T-cell (primary cell): ENCODE measurements at places on chromosomes 2 and 18.

- DNase-seq = no peak
These were observed 30.2 kb downstream of the MTA3 start for GRCh38 chr2:42598656-42599055.

GRCh38 chr2:173862612-173863217, 102.5 kb downstream of the SP3 start:
- DNase-seq = no peak

GRCh38 chr2:232362174-232362900, 16.2 kb upstream of the ALPP start:
- no peak for DNase-seq

- no peak for DNase-seq
These were observed 51.1 kb downstream of the RTN4 start for GRCh38 chr2:54999182-54999581.

DNA sequence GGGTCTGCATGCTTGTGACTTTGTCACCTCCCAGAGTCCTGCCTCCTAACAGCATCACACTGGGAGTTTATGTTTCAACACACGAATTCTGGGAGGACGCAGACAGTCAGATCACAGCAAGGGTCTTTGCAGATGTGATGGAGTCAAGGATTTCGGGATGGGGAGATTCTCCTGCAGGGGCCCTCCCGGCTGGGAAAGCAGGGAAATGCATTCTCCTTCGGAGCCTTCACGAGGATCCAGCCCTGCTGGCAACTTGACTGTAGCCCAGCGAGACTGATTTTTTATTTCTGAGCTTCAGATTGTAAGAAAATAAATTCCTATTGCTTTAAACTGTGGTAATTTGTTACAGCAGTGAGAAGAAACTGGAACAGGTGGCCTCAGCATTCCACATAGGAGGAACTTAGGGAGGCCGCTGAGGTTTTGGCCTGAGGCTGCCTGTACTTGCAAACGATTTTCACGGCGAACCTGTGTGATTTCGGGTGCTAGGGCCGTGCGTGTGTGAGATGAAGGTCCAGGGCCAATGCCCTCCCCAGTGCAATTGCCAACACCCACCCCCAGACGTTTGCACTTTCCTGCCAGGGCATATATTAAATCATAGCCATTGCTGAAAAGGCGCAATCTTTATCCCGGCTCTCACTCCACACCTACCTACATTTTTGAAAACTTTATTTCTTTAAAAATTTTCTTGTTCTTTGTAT, 79.8 kb downstream of the ASB1 start:
- DNase-seq = no peak

DNA sequence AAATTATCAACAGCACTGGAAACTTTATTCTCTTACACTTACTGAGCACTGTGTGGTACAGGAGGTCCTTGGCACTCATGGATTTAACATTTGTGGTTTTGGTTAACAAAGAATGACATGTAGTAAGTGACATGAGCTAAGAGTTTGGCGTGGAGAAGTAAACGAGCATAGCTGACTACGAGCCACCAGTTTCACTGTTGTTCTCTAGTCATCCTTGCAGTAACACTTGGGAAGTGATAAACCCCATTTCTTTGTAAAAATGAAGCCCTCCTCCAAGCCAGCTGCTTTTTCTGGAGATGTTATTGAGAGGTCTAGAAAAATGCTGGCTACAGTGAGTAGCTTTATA, 32.7 kb downstream of the QPCT start:
- DNase-seq = no peak

DNA sequence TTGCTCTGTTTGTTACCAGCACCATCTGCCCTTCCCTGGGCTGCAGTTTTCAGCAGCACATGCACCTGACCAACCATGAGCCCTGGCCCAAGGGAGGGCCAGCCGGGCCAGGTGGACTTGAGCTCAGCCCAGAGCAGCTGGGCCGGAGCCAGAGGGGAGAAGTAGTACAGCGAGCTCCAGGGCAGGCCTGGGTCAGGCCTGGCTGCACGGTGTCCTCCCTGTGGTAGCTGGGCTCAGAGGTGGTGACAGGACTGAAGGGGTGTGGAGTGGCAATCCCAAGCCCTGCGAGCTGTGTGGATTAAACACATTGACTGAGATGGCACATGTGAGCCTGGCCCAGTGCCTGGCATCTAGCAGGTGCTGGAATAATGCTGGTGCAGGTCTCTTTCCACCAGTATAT, 222.2 kb downstream of the GLI2 start:
- DNase-seq = no peak

GRCh38 chr2:21250673-21251072, 126.9 kb downstream of the TDRD15 start:
- DNase-seq = no peak

DNA sequence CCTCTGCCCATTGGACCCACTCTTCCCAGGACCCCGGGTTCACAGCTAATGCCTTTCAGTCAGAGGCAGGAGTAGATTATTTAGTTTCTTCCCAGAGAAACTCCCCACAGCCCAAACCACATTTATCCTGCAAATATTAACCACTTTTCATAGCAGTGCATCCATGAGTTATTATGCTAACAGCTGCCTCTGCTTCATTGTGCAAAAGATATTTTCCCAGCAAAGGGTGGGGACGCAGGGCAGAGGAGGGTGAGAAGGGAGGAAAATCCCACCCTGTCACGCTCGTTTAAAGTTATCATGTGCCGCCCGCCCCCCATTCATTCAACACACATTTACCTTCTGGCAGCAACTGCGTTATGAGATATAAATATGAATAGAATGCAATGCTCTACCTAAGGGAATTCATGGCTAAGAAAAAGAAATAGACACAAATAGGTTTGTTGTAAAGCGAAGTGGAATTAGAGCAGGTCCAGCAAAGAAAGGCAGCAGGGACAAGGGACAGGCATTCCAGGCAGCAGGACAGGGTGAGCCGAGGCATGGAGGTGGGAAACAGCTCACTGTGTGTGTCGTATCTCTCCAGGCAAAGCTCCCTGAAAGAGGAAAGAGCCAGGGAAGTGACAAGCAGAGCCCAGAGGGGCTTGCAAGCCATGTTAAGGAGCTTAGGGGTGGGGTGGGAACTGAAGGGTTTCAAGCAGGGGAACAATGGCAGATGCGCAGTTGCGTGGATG, 46.3 kb upstream of the LTBP1 start:
- DNase-seq = no peak

DNA sequence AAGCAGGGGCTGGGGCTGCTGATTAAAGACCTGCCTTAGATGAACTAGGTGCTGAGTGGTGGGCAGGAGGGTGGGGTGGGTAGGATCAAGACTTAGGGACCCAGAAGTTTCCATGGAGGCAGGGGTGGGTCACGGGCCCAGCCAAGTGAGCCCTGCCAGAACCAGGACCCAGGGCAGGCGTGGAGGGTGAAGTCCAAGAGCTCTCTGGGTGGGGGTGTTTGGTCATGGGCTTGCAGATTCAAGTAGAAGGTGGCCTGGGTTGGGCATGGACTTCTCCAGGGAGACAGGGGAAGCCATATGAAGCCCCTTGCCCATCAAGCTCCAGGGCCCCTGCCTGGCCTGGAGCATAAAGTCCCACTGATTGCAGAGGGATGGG, 168.8 kb downstream of the SMAD7 start:
- no peak for DNase-seq

DNA sequence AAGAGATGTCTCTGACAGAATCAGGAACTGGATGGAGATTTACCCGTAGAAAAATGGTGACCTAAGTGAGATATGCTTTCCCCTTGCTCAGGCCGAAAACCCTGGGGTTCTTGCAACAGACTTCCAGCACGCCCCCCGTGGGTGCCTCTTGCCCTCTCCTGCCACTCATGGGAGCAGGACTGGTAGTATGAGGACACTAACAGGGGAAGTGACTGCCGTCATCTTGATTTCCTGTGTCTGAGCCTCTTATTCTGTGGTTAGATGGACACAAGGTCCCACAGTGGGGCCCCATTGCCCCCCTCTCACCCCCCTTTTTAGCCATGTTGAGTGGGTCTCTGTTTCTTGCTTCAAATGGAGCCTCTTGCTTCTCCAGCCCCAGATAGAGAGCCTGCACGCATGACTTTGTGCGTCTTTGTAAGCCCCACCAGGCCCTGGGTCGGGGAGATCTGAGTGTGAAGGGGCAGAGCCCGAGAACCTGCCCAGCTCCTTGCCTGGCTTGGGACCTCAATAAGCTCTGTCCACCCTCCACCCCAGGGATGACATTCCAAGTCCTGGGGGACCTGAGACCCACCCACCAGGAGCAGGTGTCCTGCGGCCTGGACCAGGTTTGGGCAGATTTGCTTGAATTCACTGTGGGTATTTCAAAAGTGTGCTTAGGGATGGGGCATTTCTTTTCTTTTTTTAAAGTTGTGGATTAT, 12.6 kb downstream of the GNLY start:
- DNase-seq = no peak

GRCh38 chr2:715854-716560, 38.8 kb upstream of the TMEM18 start:
- DNase-seq = no peak

- DNase-seq = no peak
These were observed at the start of gene TMEM17 for GRCh38 chr2:62505750-62506420. TSS of gene TMEM17 (minus strand) at chr2:62506195. CDS start at chr2:62506129, 66 bp downstream.

DNA sequence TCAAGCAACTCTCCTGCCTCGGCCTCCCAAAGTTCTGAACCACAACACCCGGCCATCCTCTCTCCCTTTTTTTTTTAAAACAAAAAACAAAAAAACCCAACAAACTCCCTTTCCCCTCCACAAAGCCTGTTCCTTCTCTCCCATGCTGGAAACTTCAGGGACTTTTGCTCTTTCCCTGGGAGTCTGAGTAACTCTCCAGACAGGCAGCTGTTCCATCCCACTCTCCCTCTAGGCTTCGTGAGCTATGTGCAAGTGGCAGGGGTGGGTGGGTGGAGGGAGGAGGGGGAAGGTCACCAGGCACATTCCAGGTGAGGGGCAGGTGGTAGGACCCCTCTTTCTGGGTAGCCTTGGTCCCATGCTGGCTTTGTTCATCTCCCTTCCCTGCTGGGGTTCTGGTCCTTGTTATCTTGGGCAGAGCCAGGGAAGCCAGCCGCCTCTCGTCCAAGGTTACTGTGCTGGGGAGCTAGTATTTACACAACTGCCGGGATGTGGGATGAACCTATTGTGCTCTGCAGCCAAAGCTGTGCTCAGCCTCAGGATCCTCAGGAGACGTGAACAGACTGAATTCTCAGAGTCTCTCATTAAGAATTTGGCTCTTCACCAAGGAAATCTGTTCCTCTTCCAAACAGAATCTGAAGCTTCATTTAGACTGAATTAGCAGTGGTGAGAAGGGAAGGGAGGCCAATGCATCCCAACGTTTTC, 106.9 kb downstream of the LIPG start:
- no peak for DNase-seq

DNA sequence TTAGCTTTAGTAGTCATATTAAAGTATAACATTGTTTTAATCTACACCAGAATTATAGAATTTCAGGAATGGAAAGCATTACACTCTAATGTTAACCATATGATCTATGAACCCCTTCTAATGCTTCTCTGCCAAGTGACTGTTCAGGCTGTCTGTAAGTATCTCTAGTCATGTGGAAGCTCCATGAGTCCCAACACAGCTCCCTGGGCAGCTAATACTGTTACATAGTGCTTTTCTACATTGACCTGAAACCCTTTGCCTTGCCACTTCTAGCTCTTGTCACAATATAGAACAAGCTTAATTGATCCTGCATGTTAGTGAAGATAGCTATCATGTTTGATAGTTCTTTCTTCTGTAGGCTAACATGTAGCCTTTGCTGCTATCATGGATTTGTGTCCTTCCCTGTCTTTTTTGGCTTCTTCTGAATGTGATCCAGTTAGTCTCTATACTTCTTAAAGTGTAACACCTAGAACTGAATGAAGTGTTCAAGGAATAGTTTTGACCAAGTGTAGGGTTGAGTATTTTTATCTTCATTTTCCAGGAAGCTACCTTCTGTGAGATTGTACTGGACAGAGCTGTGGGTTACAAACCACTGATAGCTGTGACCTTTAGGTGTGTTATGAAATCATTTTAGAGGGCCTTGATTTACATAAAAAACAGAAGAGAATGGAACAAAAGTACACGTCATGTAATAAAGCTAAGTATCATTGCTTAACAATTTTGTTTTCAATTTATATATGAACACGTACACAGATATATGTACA, 23.7 kb downstream of the BABAM2 start:
- DNase-seq = no peak

GRCh38 chr18:45151645-45152044, 463.6 kb upstream of the SLC14A2 start:
- no peak for DNase-seq

DNA sequence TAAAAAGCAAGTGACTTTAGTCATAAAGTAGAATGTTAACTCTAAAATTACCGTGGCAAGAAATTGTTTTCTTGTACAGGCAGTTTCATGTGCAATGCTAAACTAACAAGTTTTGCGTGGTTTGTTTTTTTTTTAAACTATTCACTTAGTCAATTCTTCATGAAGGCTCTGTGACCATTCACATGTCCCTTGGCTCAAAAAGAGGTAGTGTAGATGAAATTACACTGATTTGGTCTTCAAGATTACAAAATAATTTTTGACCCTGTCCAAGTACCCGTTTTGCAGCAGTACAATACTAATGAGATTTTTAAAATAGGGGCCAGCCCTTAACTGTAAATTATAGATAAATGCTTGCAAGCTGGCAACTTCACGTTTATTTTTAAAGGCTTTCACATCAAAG, 1.3 kb downstream of the TMEM131 start:
- no peak for DNase-seq

DNA sequence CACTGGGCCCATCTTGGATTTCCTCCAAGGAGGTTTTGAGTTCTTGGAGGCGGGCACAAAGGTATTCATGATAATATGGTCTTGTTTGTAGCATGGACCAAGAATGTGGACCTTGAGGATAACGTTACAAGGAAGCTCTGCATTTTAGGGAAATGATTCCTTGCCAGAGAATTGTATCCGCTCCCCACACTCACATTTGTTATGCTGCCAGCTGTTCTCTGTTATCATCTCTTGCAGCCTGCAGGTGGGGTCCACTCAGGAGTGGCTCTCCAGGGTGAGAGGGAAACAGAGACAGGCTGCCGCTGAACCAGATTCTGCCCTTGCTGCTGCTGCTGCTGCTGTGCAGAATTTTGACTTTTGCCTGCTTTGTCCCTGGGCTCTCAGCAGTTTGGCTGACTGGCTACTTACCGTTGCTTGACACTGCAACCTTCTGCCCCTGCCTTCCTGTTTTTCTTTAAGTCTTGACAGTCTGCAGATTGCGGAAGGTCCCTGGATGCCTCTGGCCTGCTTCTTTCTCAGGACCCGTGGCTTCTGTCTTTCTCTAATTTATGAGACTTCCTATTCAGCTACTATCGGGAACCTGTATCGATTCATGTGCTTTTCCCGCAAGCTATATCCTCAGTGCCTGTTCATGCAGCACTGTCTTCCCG, 122.3 kb upstream of the DOCK10 start:
- no peak for DNase-seq

DNA sequence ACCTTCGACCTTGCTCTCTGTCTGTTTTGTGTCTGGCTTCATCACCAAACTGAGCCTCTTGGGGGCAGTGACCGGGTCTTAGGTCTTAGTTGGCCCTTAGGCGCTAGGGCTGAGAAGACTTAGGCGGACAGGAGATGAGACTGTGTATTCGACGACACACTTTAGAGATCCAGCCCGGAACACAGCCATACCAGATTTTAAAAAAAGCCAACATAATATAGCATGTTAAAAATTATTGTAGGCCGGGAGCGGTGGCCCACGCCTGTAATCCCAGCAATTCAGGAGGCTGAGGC, 9.5 kb upstream of the PROC start:
- no peak for DNase-seq
